OCI-M1 (cell line): ENCODE measurements at places on chromosomes 5 and 9.
A peak's percentile ranks its signal among the peaks of the same experiment; 100 is the strongest.

- DNase-seq = no peak
Observed at GRCh38 chr9:129637102-129637501, 4.8 kb downstream of the ASB6 start.

GRCh38 chr5:77563475-77563874, 71.4 kb upstream of the WDR41 start:
- no peak for DNase-seq

GRCh38 chr9:132605387-132605786, 23.0 kb downstream of the BARHL1 start:
- DNase-seq = no peak

DNA sequence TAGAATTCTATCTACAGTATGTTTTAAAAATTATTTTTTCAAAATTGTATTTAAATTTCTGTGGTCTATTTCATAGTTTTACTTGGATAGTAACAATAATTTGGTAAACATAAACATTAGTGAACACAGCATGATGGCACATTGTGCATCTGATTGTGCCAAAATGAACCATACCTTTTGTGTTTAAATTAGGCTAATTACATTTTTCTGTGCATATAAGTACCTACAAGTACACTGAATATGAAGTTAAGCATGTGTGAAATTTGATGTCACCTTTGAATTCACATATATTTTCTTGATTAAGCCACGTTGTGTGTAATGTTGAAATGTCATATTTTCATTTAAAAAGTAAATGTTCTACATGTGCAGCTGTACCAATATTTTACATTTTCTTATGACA, 13.4 kb downstream of the PBX3 start:
- DNase-seq = no peak

DNA sequence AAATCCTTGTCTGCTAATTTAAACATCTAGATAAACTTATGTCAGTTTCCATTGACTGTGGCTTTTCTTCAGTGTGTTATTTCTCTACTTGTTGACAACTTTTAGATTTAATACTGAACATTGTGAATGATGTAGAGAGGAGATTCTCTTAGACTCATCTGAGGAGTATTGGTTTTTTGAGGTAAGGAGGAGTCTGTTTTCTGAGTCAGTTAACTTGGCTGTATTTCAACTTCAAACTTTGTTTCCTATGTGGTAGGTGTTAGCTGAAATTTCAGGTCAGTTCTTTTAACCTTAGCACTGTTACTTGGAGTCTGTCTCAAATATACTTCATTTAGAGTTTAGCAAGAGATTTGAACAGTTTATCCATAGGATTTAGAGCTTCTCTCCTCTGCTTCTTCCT, 67.9 kb downstream of the XRCC4 start:
- DNase-seq = no peak

GRCh38 chr5:2128686-2129355, 246.1 kb upstream of the IRX4 start:
- no peak for DNase-seq

- DNase-seq = peak; percentile 34
Observed at GRCh38 chr5:156815988-156816599, 34.0 kb upstream of the PPP1R2B start.

GRCh38 chr9:78882481-78882880, 585.6 kb downstream of the PSAT1 start:
- DNase-seq = no peak

DNA sequence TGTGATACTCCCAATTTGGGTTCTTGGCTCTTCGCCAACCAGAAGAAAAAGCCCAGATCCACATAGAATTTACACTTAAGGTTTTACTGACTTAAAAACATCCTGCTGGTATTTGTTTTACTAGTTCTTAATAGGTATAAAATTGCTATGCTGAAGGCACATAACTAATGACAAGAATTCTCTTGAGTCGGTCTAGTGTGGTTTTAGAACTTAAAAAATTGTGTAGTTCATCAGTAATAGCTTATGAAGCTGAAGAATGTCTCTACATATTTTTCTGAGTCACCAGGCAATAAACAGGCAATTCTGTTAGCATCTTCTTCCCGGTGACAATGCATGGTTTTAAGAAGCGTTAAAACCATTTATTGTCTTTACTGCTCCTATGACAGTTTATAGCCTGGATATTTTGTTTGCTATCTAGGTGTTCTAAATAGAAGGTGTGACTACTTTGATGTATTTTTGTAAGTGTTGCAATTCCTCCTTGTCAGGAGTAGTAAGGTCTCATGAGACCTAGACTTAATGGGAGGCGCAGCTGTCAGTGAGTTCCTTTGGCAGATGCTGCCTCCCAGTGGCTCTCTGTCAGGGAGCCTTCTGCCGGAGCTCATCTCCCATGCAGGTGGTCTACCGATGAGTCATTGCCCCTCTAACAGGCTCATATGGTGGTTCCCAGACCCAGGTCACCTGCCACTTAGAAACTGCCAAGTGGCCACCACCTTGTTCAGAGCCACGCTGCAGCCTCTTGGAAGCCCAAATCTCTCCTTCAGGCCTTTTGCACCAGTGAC, 173.8 kb downstream of the MAST4 start:
- DNase-seq = no peak
